ENCODE measurements at places on chromosomes 16 and 17.

- DNase-seq = no peak
These were observed 168.8 kb upstream of the CHMP6 start for GRCh38 chr17:80822700-80823410.

- no peak for DNase-seq
These were observed 13.7 kb downstream of the DYNLL2 start for GRCh38 chr17:58096892-58097291.

- DNase-seq = peak; percentile 25
These were observed 571 bp downstream of the CAVIN1 start for GRCh38 chr17:42422412-42422957.

DNA sequence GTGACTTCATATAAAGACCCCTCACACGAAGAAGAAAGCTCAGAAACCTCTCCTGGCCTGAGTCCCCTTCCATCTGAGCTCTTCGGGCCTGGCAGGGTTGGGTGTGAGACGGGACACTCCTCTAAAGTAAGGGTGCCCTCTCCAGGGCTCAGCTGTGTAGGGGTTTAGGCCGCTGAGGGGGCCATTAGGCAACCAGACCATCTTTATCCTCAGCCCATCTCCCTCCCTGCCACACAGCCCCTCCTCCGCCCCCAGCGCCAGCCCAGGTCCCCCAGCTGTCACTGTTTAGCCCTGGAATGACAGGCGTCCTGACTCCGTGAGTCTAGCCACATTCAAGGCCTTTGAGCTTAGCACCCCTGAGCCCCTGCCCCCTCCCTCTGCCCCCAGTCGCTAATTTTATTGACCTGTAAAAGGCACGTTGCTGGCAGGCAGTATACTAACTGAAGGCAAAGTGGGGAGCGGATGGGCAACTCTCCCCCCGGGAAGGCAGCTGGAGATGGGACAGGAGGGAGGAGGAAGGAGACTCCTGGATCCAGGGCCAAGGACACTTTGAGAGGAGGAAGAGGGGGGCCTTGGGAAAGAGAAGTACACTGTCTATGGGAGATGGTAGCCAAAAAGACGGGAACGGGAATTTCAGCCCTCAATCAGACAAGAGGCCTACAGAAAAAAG, 592 bp upstream of the ZNF385C start:
- DNase-seq = no peak

GRCh38 chr17:8152112-8152775, at the start of gene PER1:
PER1 (minus strand) TSS chr17:8152404; CDS start chr17:8150706, 1,698 bp downstream.
- peak; percentile 96 for DNase-seq

Data from NCI-H146 (cell line).